ENCODE measurements at places on chromosomes 12 and 14.

GRCh38 chr12:12408265-12408690 is 51.4 kb downstream of the BORCS5 start:
- no peak for DNase-seq

- DNase-seq: no peak
Observed at GRCh38 chr12:93653079-93653478, 24.1 kb upstream of the CRADD start.

DNA sequence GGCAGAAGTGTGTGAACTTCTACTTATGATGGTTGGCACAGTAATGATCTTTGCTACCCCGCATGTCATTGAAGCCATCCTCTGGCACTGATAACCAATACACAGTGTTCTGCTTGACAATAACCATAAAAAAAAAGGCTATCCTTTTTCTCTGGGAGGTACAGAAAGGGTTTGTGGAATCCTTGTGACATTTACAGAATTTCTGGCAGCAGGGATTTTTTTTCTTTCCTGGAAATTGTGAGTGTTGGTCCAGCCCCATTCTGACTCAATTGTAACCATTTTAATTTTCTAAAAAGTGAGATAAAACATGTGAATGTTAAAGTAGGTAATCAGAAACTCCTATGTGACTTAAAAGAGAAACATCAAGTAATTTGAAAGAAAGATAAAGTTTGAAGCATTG is 943.8 kb downstream of the TMTC2 start:
- no peak for DNase-seq

DNA sequence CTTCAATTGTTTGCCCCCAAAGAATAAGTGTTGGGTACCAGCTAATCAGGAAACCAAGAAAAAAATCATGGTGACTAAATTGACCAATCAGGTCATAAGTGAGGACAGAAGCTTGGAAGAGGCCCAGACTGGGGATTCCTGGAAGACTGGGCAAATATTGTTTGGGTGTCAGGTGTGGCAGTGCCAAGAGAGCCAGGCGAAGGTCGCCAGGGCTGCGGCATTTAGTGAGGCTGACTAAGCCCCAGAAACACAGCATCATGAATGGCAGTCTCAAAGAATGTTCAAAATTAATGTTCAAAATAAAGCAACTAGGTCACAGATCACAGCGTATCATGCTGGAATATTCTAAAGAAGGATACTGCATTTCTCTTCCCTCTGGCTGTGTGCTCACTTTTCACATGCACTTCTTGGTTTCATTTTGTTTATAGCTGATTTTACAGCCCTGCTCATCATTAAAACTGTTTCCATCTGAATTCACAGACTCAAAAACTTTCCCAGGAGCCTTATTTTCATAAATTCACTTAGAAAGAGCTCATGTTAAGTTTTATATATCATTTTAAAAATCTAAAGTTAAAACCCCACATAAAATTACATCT is 85.3 kb upstream of the OVCH1 start:
- DNase-seq: no peak

GRCh38 chr14:101087614-101088394 is 184.3 kb upstream of the RTL1 start:
- peak; percentile 39 for DNase-seq

DNA sequence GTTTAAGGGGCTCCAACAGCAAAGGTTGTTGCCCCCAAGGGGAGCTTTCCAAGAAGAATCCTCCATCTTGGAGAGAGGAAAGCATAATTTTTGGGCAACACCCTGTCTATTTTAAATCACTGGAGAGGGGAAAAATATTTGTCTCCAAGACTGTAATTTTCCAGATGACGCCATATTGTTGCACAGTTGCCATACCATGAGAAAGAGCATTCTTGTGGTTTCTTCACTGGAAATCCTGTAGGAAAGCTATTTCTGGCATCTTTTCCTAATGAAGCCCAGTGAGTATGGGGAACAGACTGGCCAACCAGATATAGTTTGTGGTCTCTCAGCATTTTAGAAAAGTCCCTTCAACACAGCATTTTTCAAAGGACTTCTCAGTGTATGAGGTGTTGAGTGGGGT is 88.1 kb upstream of the MANSC4 start:
- no peak for DNase-seq

DNA sequence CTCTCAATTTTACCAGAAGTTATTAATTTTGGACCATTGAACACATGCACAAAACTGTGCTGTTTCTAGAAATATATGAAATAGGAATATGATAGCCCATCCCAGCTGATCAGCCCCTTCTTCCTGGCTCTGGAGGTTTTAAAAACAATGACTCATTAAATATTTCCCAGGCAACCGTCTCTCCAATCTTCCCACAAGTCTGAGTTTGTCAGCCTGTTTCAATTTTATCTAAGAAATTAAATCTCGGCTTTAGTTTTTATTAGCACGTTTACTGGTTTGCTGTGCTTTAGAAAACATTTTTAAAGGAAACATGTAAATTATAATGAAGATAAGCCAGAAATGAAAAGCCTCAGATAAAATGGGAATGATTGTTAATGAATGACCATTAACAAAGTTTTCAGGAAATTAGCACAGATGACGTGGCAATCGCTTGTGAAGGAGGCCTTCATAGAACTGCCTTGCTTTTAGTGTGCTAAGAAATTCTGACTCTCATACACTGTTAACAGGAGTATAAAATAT is 89.3 kb upstream of the RAP1B start:
- peak; percentile 65 for DNase-seq

DNA sequence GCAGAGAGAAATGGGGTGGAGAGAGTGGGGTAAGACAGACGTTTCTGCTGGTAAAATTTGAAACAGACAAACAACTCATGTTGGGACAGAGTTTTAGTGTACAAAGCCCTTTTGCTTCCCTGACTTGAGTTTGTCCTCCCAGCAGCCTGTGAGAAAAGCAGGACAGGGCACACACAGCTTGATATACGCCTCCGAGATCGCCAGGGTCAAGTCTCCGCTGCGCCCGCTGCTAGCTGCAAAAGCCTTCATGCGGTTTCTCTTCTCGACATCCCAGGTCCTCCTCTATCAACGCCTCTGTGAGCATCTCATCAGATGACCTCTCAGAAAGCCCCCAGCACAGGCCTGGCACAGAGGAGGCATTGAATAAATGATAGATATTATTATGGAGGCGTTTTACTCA is 9.4 kb upstream of the BCL11B start:
- no peak for DNase-seq

GRCh38 chr14:34926552-34926951 is 51.4 kb upstream of the BAZ1A start:
- DNase-seq: no peak

DNA sequence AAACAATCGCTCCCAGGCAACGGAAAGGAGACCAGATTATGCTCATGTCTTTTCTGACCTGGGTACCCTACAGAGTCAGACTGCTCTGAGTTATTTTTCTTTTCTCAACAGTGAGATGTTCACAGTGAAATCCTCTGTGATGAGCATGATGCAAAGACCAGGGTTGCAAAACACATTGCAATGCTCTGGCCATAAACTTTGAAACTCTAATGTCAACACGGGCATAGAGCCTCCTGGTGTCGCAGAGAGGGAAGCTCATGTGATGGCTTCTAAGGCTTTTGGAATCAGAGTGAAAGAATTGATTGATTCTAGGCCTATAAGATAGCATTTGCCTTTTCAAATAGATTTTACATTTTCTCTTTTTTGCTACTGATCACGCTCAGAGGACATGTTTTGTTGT is 193.4 kb downstream of the RASSF9 start:
- no peak for DNase-seq

DNA sequence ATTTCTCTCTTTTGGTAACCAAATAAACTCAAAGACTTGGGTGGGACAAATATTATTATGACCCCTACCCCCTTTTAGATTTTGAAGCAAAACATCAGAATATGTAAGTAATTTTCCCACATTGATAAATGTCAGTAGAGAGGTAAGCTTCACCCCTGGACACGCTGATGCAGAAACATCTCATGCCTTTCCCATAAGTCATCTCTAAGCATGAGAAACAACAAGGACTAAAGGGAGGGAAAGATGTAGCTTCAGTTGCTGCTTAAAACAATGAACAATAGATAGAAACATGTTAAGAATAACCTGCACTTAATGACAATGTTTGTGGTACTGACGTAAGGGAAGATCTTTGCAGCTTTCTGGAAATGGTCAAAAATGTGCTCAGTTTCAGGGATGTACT is 56.3 kb upstream of the SLC8A3 start:
- no peak for DNase-seq

DNA sequence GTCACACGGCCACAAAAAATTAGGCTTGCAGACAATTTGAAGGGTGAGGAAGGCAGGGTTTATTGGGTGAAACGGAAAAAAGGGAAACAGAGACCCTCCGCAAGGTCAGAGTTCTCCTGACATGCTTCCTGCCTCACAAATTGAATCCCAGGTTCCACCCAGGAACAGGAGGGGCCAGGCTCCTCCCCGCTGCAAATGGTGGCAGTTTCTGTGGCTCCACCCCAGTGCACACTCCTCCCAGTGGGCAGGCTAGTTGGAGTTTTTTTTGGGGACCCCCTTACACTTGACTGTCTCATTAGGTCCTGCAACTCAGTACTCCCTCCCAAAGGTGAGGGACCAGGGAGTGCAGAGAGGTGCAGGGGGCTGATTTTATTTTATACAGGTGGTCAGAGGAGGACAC is 39.4 kb upstream of the PPP1CC start:
- no peak for DNase-seq

DNA sequence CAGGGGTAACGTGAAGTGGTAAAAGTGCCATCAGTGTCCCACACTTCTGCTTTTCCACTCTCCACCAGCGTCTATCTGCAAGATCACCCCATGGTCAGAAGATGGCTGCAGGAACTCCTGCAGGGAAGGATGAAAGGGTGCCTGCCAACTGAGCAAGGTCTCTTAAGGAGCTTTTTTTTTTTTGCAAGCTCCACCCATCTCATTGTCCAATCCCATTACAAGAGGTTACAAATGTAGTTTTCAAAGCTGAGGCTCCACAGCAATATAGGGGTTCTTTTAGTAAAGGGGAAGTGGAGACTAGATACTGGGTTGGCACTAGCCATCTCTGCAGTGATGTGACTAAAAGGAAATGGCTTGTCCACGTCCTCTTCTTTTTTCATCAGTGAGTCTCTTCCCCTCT is 5.9 kb upstream of the BHLHE41 start:
- DNase-seq: no peak

DNA sequence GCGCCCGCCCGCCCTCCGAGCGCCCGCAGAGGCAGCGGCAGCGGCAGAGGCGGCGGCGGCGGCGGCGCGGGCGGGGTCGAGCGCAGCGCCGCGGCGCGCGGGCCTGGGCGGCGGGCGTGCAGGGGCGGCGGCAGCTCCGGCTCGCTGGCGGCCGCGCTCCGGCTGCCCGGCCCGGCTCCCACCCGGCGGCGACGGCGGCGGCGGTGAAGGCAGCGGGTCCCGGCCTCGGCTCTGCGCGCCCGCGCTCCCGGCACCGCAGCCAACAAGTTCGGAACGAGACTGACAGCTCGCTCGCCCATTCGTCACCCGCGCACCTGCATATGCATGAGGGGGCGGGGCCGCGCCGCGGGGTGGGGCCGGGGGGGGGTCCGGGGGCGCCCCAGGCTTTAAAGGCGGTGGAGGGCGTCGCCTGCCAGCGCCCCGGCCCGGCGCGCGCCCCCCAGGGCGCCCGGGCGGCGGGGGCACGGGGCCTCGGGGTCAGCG is at the start of gene JAG2:
Gene JAG2 (minus strand): TSS at position 281 of the 483 bp plus-strand sequence. CDS start 356 bp downstream, outside the sequence.
- no peak for DNase-seq

DNA sequence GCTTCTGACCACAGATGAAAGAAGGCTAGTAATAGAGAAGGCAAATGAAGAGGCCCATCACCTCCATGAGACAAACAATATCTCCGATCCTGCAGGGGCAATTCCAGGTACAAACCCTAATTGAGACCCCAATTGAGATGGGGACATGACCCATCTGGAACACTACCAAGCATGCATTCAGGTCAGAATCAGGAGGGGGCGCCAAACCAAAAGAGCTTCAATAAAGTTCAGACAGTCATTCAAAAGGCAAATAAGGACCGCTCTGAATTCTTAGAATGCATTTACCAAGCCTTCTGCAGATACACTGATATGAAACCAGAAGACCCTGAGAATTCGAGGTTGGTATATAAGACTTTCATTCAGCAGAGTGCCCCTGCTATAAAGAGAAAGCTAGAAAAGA is 10.2 kb upstream of the EDDM3B start:
- no peak for DNase-seq

DNA sequence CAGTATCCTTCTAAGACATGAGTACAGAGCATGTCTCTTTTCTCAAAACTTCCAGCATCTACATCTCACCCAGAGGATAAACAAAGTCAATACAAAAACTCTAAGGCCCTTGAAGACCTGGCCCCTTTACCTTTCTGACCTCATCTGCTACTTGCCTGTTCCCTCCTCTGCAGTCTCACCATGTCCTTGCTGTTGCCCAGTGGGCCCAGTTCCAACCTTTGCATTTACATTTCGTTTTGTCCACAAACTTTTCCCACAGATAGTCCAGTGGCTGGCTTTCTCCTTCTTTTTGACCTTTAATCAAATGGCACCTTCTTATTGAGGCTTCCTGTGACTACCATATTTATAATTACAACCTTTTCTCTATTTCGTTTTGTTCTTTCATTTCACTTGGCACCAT is 1.6 kb downstream of the IRAK4 start:
- DNase-seq: no peak

DNA sequence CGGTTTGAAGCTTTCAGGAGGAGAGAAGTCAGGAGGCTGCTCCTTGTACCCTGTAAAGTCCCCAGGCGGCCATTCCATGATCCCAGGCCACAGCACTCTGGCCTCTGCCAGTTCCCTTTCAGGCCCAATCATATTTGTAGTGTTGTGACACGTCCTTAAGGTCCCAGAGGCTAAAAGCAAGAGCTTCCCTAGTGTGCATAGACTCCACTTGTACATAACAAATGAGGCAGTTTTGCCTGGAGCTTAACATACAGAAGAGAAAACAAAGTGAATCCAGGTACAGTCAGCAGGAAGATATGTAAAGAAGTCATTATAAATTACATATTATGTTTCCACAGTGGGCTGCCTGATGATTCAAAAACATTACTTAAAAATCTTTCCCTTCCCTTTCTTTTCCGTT is 81.1 kb upstream of the RPH3A start:
- no peak for DNase-seq

DNA sequence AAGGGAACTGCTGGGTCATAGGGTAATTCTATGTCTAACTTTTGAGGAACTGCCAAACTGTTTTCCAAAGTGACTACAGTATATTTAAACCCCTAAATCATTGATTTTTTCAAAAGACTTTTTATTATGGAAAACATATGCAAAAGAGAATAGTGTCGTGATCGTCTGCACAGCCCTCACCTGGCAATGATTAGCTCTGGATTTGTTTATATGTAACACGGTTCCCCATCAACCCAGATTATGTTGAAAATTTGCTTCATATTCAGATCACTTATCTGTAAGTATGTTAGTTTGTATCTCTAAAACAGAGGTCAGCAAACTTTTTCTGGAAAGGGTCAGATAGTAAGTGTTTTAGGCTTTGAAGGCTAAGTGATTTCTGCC is 52.7 kb downstream of the CCDC92 start:
- no peak for DNase-seq

DNA sequence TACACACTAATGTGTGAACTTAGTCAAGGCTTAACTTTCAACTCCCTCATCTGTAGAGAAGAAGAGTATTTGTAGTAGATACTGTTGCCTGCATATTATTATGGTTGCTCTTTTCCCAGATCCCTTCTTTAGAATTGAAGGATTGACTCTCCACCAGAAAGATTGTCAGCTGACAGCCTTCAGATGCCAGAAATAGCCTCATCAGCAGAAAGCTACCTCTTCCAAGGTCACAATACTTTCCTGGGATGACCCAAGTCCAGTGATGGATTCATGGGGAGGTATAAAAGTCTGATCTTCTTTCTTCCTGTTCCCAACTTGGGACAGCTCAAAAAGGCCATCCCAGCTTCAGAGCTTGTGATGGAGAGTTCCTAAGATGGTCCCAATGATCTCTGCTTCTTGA is 78.2 kb downstream of the TBX5 start:
- no peak for DNase-seq
